ENCODE measurements at places on chromosomes 12 and 14. TPM values are rescaled to one million over a fixed set of nuclear protein-coding genes. Genes with fewer than 3 reads are reported as not detected.

- no peak for DNase-seq
Measured at GRCh38 chr12:80200414-80200813, 101.1 kb downstream of the OTOGL start.

GRCh38 chr12:60012659-60013058 lies 416.8 kb downstream of the SLC16A7 start:
- no peak for DNase-seq

DNA sequence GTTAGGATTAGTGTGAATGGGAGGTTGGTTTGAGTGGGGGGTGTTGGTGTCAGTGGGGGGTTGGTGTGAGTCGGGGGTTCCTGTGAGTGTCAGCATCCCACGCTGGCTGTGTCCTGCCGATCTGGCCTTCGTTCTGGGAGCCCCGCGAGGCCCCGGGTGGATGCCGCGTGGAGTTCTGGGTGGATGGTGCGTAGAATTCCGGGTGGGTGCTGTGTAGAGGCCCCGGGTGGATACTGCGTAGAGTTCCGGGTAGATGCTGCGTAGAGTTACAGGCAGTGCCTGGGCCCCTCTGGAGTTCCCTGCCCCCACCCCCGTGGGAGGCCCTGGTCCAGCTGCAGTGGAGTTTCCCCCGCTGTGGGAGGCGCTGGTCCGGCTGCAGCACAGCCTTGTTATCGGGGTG lies 8.7 kb downstream of the NOC4L start:
- DNase-seq = peak; percentile 30

DNA sequence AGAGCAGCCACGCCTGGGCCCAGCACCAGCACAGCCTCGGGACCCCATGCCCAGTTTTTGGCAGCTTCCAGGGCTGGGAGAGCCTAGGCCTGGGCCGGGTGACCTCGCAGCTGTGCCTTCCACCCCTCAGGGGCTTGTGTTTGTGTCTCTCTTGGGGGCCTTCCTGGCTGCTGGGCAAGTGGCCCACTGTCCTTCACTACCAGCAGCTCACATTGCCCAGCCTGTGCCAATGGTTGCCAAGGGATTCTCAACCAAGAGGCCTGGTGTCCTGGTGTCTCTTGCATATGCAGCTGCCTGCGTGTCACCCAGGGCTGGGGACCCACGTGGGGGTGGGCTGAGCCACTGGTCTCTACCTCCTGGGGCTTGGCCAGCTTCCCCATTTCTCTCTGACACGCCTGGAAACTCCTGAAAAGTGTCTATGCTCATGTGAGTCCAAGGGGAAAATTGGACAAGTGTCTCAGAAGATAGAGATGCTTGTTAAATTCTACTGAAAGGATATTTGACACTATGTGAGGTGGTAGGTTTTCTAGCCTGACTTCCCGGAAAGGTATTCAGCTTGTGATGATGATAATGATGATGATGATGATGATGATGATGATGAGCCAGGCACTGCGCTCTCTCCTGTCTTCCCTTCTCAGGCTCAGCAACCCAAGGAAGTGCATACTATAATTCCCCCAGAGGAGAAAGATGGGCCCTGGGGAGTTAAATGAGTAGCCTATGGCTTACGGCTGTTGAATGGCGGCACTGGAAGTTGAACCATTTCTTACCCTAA lies 48.8 kb upstream of the ESRRB start:
- DNase-seq = no peak

DNA sequence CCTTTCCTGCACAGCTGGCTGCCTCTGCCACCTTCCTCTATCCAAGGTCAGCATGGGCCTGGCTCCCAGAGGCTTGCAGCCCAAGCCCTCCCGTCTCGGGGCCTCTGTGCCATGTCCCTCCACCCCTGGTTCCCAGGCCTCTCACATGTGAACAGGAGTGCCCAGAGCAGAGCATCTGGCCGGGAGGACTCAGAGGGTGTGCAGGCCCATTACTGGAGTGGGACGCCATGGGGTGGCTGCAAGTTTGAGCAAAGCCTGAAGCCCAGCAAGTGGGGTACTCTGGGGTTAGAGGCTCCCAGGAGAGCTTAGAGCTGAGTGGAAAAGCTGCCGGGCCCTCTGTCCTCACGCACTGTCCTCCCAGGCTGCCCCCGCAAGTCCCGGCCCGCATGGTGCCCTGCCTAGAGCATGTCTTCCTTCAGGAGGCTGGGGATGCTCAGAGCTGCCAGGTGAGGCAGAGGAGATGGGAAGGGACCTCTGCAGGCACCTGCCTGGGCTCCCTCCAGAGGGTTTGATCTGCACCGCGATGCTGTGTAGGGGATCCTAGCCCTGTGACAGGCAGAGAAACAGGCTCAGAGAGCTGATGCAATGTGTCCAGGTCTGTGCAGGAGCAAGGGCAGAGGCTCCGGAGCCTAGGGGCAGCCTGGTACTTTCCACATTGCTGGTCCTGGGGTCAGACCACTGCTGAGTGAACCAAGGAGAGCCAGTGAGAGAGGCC lies 39.8 kb downstream of the DIO3 start:
- DNase-seq = no peak

The CNTN1 gene
- 0.46 TPM for total RNA-seq

GRCh38 chr14:42353315-42353714 lies 746.6 kb downstream of the LRFN5 start:
- DNase-seq = no peak

GRCh38 chr12:57583008-57583831 lies 7.8 kb upstream of the PIP4K2C start:
- no peak for DNase-seq

- DNase-seq = no peak
Measured at GRCh38 chr12:56118688-56119357, 757 bp downstream of the ZC3H10 start.

GRCh38 chr12:107491856-107492255 lies 193.7 kb upstream of the PWP1 start:
- no peak for DNase-seq

GRCh38 chr12:53454707-53455106 lies 2.8 kb downstream of the PCBP2 start:
- no peak for DNase-seq

- no peak for DNase-seq
Measured at GRCh38 chr12:3961591-3961990, 88.4 kb upstream of the PARP11 start.

The SYNE2 gene
- total RNA-seq = 193 TPM

DNA sequence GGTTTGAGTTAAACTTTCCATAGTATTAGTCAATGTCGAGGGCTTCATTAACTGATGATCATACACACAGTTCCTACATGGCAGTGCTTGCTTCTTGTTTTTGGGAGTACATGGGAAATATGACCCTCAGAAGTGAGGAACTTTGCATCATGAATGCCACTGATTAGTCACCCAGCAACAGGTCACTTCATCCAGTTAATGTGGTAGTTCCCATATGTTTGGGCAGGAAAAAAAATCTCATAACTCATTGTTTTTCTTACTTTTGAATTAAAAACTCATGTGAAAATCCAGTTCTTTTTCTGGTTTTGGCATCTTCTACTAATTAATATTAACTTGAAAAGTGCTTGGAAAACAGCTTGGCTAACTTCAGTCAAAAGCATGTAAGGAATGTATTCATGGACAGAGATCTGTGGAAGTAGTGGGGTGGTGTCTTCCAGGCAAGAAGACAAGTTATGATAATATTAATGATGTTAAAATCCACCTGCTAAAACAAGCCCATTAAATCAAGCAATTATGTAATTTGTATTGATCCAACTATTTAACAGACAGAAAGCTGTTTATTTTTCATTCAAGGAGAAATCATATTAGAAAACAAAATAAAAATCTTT lies 309.1 kb upstream of the NAV3 start:
- DNase-seq = no peak

DNA sequence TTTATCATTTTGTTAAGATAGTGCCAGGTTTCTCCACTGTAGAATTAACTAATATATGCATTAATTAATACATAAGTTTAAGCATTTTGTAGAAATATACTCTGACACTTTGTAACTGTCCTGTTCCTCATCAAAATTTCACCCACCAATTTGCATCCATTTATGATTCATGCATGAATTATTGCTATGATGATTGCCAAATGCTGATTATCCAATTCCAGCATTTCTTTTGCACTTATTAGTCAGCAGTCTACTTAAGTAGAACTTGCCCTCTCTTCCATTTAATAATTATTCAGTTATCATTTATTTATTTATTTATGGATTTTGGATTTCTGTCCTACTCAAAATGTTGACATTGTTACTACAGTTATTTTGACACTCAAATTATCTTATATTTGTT lies 72.2 kb downstream of the SLC6A15 start:
- no peak for DNase-seq

DNA sequence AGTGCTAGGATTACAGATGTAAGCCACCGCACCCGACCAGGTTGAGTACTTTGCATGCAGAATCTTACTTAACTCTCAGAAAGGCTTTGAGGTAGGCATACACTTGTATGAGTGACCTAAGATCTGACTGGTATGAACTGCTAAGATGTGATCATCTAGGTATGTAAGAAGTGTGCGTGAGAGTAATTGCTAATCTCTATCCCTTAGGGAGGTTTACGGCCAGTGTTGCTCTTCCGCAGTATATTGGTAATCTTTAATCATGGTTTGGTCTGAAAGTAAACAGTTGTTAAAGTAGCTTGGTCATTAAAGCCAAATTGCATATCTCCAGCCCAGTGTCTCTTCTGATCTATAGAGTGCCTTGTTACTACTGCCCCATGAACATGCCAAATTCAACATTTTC lies 7.8 kb downstream of the UNG start:
- no peak for DNase-seq

DNA sequence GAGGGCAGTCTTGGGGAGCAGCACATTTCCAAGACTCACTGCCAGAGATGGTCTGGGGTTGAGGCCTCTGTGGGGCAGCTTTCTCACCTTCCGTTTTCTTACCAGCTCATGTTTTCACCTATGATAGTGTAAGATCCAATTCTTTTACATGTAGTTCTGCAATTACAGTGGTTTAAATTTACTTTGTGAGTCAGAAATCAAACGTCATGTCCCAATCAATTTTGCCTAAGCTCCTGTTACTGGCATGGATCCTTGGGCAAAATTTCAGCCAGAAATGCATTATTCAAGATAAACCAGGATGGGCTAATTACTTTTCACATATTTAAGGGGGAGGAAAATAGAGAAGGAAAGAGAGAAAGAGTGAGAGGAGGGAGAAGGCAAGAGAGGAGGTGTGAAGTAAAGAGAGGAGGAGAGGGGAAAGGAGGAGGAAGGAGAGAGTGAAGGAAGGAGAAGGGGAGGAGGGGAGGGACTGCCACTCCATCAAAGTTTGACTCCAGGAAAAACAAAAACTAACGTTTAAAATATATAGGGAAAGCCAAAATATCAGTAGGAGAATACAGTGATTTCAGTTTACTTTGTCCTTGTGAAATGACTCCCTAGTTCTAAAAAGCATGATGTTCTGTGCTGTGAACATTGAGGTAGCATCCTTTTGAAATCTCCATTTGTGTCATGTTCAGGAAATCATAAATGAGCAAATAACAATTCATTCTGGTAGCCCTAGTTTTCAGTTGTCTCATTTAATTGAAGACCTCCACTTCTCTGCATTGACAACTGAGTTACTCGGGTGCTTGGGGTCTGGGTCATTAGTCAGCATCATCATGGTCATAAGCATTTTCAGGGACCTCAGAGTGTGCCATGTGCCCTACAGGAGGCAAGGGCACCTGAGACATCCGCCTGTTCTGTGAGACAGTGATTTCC lies 3.0 kb downstream of the BMAL2 start:
- DNase-seq = no peak

DNA sequence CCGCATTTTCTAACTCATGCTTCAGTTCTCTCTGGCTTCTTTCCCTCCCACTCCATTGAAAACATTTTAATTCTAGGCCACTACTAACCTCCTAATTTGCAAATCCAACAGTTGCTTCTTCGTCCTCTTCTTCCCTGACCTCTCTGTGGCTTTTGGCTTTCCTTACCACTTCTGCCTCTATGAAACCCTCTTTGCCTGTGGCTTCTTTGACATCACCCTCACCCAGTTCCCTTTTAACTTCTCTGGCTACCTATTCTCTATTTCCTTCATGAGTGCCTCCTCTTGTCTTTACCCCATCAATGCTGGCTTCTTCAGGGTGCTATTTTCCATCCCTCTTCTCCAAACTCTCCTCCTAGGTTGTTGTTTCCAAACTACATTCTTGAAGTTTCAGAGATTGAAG lies 4.4 kb upstream of the HCFC2 start:
- no peak for DNase-seq

GRCh38 chr12:104250366-104251125 lies 35.0 kb downstream of the TXNRD1 start:
- DNase-seq = no peak

The GPX2 gene
- total RNA-seq = not detected

DNA sequence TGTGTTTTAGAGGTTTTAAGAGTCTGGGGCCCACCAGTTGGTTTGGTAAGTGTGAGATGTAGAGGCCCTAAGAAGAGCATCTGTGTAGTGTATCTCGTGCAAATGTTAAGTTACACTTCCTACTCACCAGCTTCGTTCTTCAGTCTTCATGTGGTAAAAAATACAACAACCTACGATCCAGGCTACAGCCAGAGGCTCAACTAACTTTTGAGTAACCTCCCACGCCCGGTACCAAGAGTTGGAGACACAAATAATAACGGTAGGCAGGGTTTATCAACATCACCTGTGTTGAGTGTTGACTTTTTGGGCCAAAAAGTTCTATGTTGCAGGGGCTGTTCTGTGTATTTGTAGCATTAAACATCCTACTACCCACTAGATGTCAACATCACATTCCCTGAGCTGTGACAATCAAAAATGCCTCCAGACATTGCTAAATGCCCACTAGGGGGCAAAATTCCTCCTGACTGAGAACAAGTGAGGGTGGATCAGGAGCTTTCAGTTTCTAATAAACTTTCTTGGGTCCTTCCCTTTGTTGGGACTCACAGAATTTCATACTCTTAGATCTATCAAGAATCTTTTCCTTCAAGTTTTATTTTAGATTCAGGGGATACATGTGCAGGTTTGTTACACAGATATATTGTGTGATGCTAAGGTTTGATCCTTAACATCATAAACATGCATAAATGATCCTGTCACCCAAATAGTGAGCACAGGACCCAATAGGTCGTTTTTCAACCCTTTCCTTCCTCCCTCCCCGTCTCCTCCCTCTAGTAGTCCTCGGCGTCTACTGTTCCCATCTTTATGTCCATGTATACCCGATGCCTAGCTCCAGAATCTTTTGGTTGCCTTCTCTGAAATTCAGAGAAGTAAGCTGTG lies 94.7 kb downstream of the SLC2A13 start:
- DNase-seq = no peak

The KRT81 gene
- not detected for total RNA-seq

GRCh38 chr12:943051-943450 lies 6.4 kb downstream of the RAD52 start:
- no peak for DNase-seq

The KLRC1 gene
- not detected for total RNA-seq

- no peak for DNase-seq
Measured at GRCh38 chr12:80593766-80594165, 113.7 kb upstream of the MYF6 start.

GRCh38 chr12:46483572-46484395 lies 111.2 kb upstream of the SLC38A2 start:
- DNase-seq = no peak

GRCh38 chr14:54686871-54687749 lies 120.2 kb downstream of the SAMD4A start:
- DNase-seq = no peak
